GM04504 (cell line): ENCODE measurements at places on chromosomes 11 and 22.

DNA sequence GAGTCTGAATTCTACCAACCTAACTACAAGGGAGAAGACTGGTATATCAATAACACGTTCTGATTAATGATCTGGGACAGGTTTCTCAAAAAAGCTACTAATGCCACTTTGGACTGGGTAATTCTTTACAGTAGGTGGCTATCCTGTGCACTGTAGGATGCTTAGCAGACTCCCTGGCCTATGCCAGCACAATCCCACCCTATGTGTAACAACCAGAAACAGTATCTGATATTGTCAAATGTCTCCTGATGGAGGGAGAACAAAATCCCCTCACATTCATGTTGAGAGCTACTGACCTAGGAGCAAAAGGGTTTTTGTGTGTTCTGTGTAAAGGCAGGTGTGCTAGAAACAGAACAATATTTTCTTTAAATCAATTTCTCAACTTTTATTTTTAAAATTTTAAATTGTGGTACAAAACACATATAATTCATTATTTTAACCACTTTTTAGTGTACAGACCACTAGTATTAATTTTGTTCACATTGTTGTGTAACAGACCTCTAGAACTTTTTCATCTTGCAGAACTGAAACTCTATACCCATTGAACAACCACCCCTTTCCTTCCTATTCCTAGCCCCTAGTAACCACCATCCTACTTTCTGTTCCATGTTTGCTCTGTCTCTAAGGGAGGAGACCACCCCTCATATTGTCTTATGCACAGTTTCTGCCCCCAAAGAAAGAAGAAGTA, 2.1 kb upstream of the MS4A6A start:
- DNase-seq = no peak

DNA sequence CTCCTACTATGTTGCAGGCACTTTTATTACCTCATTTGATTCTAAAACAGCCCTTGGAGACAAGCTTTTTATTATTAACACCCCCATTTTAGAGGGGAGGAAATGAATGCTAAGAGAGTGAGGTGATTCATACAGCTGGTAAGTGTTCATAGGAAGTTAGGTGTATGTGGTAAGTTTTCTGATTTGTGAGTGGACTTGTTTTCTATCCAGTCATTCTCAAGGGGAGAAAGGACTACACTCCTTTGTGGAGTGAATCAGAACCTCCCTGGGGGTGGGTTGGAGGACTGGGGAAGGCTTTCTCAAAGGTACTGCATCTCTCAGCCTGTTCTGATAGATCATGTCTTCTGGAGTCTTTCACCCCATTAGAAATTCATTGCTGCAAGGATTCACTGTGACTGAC, 23.5 kb downstream of the PKNOX2 start:
- no peak for DNase-seq

GRCh38 chr11:5124891-5125620, 13.1 kb downstream of the OR52A5 start:
- DNase-seq = no peak

DNA sequence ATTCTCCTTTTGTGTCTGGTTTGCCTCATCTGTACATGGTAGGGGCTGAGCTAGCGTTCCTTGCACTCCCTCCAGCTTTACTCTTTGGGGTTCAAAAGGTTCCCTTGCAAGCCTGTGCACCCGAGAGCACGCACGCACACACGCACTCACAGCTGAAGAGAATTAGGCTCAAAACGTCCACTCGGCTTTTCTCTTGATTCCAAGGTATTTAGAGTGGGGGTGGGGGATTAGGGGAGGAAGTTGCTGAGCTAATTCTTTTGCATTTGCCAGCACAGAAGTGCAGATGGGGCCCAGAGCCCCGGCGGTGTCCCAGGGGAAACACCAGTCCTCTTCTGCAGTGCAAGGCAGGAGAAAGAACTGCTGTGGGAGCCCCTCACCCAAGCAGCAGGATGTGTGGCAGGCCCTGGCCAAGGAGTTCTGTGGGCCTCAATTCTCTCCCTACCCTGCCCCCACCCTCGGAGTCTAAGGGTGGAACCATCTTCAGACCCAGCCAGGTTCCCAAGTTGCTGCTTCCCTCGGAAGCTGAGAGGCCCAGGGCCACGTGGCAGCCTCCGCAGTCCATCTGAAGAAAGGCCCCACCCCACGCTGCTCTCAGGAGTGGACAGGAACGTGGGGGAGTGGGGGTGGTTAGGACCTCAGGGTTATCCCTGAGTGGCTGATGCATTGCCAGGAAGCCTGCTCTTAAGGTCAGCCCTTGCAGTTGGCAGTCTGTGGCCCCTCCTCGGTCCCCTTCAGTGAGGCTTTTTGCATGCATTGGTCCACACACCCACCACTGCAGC, 3.8 kb upstream of the KCNQ1OT1 start:
- no peak for DNase-seq

DNA sequence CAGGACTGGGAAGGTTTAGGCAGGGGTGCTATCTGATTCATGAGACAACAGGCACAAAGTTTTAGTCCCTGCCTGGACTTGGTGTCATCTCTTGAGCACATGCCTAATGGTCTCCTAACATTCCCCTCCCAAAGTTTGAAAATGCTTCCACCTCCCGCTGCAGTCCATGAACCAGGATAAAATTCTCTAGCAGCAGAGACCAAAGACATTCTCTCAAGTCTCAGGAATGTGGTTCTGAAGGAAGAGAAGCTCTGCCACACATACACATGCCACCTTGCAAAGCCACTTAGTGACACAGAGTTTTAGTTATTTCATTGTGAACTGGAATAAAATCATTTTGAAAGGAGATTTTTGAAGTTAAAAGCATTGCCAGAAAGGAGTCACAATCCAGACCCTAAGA, 15.5 kb downstream of the OR51B6 start:
- no peak for DNase-seq

GRCh38 chr11:65574109-65574810, 1.6 kb upstream of the EHBP1L1 start:
- DNase-seq = peak; percentile 86

- DNase-seq = no peak
Observed at GRCh38 chr11:116611998-116612620, 160.7 kb downstream of the BUD13 start.

- DNase-seq = no peak
Observed at GRCh38 chr11:92506809-92507336, 282.3 kb downstream of the FAT3 start.

DNA sequence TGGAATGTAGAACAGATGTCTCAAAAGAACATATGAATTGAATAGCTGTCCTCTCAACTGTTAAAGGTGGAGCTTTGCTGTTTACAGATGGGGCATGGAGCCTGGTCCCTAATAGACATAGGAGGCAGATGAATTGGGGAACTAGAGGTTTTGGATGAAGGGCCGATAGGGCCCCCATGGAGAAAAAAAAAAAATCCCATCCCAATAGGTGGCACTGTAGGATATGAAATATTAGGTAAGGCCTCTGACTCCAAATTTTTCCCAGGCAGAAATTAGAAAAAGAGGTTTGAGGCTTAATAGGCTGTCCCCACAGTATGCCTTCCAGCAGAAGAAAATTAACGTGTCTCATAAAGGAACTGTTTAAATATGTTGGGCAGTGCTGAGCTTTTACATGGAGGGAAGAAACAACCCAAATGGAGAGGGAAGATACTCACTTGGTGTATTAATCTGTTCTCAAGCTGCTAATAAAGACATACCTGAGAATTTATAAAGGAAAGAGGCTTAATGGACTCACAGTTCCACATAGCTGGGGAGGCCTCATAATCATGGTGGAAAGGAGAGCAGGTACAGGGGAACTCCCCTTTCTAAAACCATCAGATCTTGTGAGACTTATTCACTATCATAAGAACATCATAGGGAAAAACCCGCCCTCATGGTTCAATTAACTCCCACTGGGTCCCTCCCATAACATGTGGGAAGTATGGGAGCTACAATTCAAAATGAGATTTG, 30.1 kb upstream of the TMEM45B start:
- DNase-seq = no peak

DNA sequence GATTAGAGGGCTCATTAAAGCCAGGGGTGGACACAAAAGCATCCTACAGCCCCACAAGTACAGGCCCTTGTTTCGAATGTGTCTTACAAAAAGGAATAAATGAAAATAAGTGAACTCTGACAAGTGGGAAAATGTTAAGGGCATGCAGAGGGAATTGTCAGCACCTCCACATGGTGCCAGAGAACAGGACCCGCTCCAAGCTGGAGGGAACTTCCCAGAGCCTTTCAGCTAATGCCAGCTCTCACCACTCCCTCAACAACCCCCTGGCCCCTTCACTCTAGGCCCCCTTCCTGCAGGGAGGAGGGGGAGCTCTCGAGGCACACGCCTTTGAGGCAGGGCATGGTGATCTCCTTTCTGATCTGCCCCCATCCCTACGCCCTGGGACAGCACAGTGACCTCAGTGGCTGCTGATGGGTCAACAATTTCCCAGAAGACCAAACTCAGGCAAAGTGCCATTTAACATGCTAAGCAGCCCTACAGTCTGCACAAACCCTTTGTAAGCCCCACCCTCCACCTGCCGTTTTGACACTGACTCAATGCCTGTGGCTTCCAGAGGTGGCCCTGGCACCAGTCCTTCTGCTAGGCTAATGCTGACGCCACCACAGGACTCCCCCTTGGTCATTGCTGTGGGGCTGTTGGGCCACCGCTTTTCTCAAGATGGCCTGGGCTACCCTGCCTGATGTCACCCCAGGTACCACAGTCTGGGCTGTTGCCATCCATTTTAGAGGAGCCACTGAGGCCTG, 12.5 kb upstream of the CHST1 start:
- no peak for DNase-seq

- DNase-seq = no peak
Observed at GRCh38 chr22:29722587-29722986, 2.8 kb downstream of the CABP7 start.

- DNase-seq = no peak
Observed at GRCh38 chr11:70005107-70005818, 72.9 kb upstream of the ANO1 start.

DNA sequence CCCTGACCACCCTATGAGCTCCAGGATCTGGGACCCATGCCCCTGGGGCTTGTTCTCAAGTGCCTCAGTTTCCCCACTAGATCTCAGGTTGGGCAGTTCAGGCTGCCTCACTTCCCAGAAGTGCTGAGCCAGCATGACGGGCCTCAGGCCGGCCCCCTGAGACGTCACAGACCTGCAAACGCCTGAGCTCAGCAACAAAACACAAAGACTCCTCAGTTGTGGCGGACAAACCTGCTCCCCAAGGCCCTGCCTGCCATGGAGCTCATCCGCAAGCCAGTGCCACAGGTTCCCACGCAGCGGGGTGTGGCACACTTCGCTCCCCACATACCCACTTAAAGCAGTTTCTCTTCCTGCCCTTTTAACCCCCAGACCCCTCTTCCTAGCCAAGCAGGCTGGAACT, 45.2 kb downstream of the NECTIN1 start:
- DNase-seq = no peak

GRCh38 chr11:109957000-109957399, 136.2 kb upstream of the ZC3H12C start:
- no peak for DNase-seq

GRCh38 chr22:30822216-30823014, 127.7 kb downstream of the OSBP2 start:
- DNase-seq = no peak

GRCh38 chr22:42633013-42633412, 7.4 kb downstream of the ATP5MGL start:
- no peak for DNase-seq

DNA sequence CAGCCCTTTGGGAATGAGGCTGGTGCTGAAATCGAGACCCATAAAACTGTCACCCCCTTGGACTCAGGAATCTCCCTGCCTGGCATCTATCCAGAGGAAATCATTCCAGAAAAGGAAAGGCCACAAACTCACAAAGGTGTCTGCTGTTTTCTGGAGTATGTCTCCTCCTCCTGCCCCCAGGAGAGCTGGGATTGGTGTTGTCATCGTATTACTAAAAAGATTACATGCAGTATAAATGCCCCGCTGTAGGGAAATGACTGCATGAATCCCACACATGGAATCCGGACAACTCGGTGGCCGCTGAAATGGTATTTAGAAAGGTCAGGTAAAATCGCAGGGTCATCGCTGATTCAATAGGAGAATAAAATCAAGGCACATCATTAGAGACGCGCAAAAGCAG, 18.9 kb upstream of the RFPL3 start:
- no peak for DNase-seq

- no peak for DNase-seq
Observed at GRCh38 chr11:119937412-119937811, 200.5 kb downstream of the TRIM29 start.

DNA sequence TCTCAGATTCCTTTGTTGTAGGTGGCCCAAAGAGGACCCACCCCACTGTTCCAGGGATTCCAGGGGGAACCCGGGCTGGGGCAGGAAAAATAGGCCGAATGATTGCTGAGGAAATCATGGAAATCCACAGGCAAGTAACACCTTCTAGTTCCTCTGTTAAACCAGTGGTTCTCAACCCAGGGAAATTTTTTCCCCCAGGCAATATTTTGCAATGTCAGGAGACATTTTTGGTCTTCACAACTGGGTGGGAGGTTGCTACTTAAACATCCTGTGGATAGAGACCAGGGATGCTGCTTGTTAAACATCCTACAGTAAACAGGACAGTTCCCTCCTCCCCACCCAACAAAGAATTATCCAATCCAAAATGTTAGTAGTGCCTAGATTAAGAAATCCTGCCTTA, 84.7 kb downstream of the BTBD10 start:
- no peak for DNase-seq

DNA sequence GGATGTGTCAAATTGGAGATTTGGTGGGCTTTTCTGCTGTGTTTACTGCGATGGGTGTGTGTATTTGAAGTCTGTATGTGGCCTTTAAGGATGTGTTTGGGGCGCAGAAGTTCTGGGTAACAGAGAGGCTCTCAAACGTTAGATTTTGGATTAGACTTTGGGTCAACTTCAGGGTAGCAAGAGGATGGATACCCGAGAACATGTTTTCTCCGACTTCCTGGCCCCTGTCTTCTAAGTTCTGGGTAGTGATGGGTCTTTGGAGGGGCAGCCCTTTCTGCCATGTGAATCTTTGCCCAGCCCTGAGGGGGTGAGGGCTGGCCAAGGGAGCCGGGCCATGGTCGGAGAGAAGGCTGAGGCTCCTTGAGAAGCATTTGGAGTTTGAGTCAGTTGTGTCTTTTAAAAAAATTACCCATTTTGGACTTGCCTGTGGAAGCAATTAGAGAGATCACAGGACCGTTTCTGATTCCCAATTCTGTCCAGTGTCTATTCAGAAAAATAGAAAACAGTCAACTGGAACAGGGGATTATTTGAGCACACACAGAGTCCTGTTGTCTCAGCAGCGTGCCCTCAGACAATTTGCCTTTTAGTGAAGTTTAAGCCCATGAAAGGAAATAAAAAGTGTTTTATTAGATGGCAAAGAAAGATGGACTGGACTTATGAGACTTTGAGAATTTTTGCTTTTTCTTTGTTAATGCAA, 114.4 kb downstream of the PTPRJ start:
- DNase-seq = no peak

GRCh38 chr11:1534171-1534570, 37.9 kb downstream of the DUSP8 start:
- DNase-seq = no peak
